ENCODE measurements at places on chromosomes 16 and 17. TPM values are rescaled to one million over a fixed set of nuclear protein-coding genes. Genes with fewer than 3 reads are reported as not detected.
A peak's percentile ranks its signal among the peaks of the same experiment; 100 is the strongest.

DNA sequence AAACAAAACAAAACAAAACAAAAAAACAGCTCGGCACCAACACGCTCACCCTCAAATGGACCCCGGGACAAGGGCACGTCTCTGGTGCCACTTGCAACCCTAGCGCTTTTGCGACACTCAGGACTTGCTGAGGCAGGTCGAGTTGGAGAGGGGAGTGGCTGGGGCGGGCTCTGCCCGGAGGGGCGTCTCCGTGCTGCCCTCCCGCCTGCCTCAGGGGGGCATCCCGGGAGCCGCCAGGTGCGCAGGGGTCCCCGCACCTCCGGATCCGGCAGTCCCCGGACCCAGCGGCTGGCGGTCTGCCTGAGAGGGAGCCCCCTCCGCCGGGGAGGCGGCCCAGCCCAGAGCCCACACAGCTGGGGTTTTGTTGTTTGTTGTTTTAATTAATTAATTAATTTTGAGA, at the start of gene SLC52A1:
SLC52A1 (minus strand) TSS at position 112 of the 400 bp plus-strand sequence. CDS start 820 bp downstream, outside the sequence.
- H3K4me1 ChIP-seq, result peaks cover 23% of the 10 kb centered on the region
- DNase-seq, result no peak
- no peaks in the 10 kb centered on the region for H3K36me3 ChIP-seq
- no peak within 1 kb of the TSS for H3K27ac ChIP-seq
- peaks cover 6% of the 10 kb centered on the region for H3K27me3 ChIP-seq

DNA sequence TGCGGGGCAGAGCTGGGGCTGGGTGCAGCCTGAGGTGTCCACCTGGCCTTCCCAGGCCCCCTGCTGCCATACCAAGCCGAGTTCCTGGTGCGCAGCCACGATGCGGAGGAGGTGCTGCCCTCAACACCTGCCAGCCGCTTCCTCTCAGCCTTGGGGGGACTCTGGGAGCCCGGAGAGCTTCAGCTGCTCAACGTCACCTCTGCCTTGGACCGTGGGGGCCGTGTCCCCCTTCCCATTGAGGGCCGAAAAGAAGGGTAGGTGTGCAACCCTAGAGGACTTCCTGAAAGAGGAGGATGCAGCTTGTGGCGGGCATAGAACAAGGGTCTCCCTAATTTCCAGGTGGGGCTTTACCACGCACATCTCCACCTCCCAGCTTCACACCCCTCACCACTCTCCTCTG, 2.5 kb downstream of the SGCA start:
- no peaks in the 10 kb centered on the region for H3K4me1 ChIP-seq
- H3K4me3 ChIP-seq, result no peak overlapping the region
- DNase-seq, result no peak
- H3K36me3 ChIP-seq, result no peaks in the 10 kb centered on the region

DNA sequence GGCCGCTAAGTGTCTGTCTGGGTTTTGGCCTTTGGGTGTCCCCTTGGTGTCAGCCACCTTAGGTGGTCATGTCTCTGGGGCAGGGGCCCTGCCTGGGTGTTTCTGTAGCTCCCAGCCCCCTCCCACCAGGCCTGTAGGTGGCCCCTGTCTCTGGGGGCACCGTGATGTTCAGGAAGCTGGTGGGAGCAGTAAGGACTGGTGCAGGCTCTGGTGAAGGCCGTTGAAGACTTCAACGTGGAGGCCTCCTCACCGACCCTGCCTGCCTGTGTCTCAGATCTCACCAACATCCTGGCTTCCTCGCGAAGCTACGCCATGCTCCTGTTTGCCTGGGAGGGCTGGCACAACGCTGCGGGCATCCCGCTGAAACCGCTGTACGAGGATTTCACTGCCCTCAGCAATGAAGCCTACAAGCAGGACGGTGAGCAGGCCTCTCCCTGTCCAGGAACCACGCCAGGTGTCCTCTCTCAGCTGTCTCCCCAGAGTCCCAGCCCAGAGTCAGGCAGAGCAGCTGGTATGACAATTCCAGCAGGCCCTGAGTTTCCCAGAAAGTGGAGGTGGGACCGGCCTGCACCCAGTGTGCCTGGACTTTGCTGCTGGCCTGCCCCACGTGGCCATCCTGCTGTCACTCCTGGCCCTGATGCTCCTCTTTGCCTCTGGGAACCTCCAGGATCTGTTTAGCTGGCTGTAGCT, 2.8 kb downstream of the ACE start:
- H3K4me1 ChIP-seq, result peaks cover 59% of the 10 kb centered on the region
- no peak overlapping the region for H3K27ac ChIP-seq
- H3K27me3 ChIP-seq, result peaks cover 5% of the 10 kb centered on the region
- H3K4me3 ChIP-seq, result no peak overlapping the region
- DNase-seq, result no peak

GRCh38 chr17:49180303-49180702, 30.1 kb downstream of the GNGT2 start:
- no peaks in the 10 kb centered on the region for H3K27me3 ChIP-seq
- no peak overlapping the region for H3K27ac ChIP-seq
- no peaks in the 10 kb centered on the region for H3K4me1 ChIP-seq
- no peaks in the 10 kb centered on the region for H3K36me3 ChIP-seq
- no peak overlapping the region for H3K4me3 ChIP-seq

The TMEM114 gene
- not detected for polyA plus RNA-seq

GRCh38 chr16:21263640-21264570, 14.2 kb downstream of the CRYM start:
- H3K27ac ChIP-seq, result no peak overlapping the region
- no peaks in the 10 kb centered on the region for H3K4me1 ChIP-seq
- H3K36me3 ChIP-seq, result no peaks in the 10 kb centered on the region

The ENPP7 gene
- not detected for polyA plus RNA-seq

DNA sequence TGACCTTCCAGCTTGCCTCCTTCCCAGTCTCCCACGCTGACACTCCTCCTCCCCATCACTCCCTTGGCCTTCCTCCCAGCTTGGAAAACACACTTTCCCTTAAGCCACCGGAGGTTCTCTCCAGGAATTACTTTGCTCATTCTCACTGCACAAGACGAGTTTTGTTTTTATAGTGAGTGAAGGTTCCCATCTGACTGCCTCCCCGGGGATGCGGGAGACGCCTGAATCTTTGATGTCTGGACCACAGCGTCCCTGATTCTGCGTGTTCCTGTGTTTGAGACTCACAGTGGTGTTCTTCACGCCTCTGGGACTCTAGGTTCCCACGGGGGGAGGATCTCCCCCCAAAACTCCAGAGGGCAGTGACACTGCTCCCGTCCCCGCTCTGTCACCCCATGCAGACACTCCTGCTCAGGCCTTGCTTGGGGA, 2.0 kb downstream of the DNAI2 start:
- H3K27ac ChIP-seq, result no peak overlapping the region
- no peaks in the 10 kb centered on the region for H3K36me3 ChIP-seq
- no peak for DNase-seq
- no peak overlapping the region for H3K4me3 ChIP-seq
- peaks cover 5% of the 10 kb centered on the region for H3K4me1 ChIP-seq

DNA sequence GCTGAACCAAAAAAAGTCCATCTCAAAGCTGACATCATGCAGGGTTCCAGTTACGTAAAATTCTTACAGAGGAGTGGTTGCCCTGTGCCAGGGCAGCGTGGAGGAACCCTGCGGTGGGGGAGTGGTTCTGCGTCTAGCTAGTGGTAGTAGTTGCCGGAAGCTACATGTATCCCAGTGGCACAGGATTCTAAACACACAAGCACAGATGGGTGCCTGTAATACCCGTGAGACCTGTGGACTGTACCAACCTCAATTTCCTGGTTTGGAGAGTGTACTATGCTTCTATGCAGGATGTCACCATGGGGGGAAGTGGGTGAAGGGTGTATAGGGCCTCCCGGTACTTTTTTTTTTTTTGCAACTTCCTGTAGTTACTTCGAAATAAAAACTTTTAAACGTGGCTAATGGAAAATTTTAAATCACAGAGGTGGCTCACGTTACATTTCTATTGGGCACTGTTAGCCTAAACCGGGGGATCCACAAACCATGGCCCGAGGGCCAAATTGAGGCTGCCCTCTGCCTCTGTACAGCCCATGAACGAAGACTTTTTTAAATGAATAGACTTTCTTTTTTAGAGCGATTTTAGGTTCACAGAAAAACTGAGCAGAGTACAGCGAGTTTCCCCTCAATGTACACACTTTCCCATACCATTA, 38.5 kb downstream of the TBC1D16 start:
- H3K4me3 ChIP-seq, result no peak overlapping the region
- H3K27me3 ChIP-seq, result peaks cover 4% of the 10 kb centered on the region
- H3K36me3 ChIP-seq, result peaks cover 17% of the 10 kb centered on the region
- H3K27ac ChIP-seq, result peak overlapping the region; percentile 93
- DNase-seq, result peak; percentile 55

DNA sequence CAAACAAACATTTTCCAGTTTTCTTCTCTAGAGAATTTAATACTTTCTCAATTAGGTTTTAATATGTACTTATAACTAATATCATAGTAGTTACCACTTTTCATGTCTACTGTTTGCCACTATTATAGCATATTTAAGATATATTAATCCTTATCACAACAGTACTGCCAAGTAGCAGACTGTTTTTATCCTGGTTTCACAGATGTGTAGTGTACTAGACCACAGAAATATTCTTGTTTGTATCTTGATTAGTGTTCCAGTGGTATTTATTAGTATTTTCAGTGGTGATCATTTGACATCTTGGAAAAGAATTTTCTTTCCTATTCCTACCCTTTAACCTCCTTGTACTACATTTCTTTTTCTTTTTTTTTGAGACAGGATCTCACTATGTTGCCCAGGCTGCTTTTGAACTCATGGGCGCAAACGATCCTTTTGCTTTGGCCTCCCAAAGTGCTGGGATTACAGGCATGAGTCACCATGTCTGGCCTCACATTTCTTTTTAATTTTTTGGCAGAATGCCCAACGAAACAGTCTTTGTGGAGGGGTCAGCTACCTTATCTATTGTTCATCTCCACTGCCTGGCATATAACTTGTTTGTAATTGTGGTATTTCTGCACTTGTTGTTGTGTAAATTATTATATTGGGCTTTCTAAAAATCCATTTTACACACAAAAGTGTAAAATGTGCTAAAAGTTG, 27.2 kb downstream of the MAP2K4 start:
- no peak for DNase-seq
- H3K4me3 ChIP-seq, result no peak overlapping the region
- H3K36me3 ChIP-seq, result no peaks in the 10 kb centered on the region
- H3K27ac ChIP-seq, result no peak overlapping the region
- H3K4me1 ChIP-seq, result no peaks in the 10 kb centered on the region

DNA sequence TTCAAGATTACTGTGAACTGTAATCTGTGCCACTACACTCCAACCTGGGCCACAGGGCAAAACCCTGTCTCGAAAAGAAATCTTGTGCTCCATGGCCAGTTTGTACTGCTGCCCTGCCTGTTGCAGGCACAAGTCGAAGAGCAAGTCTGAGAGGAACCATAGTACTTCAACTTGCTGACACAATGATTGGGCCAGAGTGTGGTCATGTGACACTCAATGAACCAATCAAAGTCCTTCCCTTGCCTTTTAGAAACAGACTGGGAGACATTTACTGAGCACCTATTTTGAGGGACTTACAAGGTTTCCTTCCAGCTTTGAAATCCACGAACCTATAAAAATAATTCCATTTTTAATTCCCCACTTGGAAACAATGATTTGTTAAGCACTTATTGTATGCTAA, 39.8 kb upstream of the TMC5 start:
- no peak overlapping the region for H3K27ac ChIP-seq
- H3K4me1 ChIP-seq, result peaks cover 7% of the 10 kb centered on the region
- no peaks in the 10 kb centered on the region for H3K27me3 ChIP-seq
- H3K36me3 ChIP-seq, result no peaks in the 10 kb centered on the region
- DNase-seq, result no peak
- no peak overlapping the region for H3K4me3 ChIP-seq

DNA sequence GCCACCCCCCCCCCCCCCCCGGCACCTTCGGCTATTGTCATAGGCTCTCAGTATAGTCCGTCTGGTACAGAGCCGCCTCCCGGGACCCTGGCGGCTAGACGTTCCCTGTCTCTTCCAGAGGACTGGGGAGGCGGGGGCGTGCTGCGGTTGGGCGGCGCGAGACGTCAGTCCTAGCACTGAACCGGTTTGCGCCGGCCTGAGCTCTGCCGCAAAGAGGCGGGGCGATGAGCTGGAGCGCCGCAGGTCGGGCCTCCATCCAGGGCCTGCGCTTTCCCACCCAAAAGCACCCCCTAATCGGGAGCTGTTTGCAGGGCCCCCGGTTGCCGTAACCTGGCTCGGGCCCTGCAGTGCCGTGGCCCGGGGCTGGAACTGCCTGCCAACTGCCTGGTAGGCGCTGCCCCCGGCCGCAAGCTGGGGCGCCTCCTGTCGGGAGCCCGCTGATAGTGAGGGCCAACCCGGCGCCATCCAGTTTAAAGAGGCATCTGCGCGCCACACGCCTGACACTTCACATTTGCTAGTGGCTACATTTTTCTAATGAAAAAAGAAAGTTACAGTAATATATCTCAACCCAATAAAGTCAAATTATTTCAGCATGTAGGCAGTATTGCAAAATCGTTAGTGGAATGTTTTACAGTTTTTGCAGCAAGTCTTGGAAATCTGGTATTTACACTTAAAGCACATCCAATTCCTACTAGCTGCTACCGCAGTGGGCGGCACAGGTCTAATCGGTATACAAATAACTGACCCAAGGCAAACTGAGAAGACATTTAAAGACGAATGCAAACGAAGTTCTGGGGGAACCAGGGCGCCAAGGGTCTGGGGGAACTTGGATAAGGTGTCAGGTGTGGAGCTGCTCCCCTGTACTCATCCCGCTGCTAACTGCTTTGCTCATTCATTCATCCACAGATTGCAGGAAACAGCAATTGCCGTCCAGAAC, 753 bp upstream of the USP22 start:
- no peaks in the 10 kb centered on the region for H3K36me3 ChIP-seq
- DNase-seq, result peak; percentile 99
- H3K4me3 ChIP-seq, result peak overlapping the region; percentile 49
- H3K27ac ChIP-seq, result peak overlapping the region; percentile 99
- no peaks in the 10 kb centered on the region for H3K27me3 ChIP-seq

DNA sequence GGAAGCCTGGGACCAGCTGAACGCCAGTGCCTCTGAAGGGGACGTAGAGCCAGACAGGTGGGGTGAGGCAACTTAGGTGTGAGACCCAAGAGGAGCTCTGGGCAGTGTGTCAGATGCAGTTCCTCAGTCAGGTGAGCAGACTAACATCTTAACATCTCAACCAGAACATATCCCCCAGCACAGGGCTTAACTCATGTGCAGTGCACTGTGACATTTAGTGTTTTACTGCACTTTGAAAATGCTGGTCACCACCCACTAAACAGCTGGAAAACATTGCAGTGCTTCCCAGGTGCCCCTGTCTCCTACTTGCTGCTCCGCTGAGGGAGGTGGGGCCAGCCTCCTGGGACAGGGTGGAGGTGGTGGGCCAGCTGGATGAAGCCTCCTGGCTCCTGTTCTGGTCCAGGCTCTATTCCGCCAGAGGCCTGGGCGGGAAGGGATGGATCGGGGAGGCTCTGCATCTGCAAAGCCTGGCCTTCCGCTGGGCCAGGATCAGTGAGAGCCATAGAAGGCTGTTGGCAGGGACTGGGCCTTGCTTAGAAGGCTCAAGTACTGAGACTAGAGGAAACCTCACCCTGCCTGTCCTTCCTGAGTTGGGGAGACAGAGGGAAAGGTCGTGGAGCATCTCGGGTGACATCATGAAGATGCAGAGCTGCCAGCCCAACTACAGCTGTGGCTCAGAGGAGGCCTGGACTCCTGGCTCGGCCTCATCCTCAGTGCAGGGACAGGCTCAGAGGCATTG, 7.9 kb upstream of the MRC2 start:
- no peaks in the 10 kb centered on the region for H3K4me1 ChIP-seq

- DNase-seq, result no peak
- H3K4me1 ChIP-seq, result peaks cover 35% of the 10 kb centered on the region
- H3K36me3 ChIP-seq, result no peaks in the 10 kb centered on the region
- no peak overlapping the region for H3K4me3 ChIP-seq
These were observed 49.7 kb downstream of the ERN1 start for GRCh38 chr17:64080174-64080618.

- no peak overlapping the region for H3K4me3 ChIP-seq
- H3K36me3 ChIP-seq, result no peaks in the 10 kb centered on the region
- H3K27me3 ChIP-seq, result no peaks in the 10 kb centered on the region
These were observed 124.2 kb downstream of the CDK5R1 start for GRCh38 chr17:32610943-32611342.

Data from left lung (tissue), 14 donors.